Activated naive CD8-positive, alpha-beta T cell treated with anti-CD3 and anti-CD28 coated beads, Interleukin-2, amount 50 U/mL, for 24 hours (primary cell): ENCODE measurements at places on chromosomes 13 and 19.

GRCh38 chr19:45445139-45445538, 21.4 kb upstream of the ERCC1 start:
- H3K27ac ChIP-seq = no peak overlapping the region
- H3K4me1 ChIP-seq = peaks cover 59% of the 10 kb centered on the region
- H3K4me3 ChIP-seq = peak overlapping the region; percentile 84
- peaks cover 3% of the 10 kb centered on the region for H3K36me3 ChIP-seq
- no peaks in the 10 kb centered on the region for H3K27me3 ChIP-seq

DNA sequence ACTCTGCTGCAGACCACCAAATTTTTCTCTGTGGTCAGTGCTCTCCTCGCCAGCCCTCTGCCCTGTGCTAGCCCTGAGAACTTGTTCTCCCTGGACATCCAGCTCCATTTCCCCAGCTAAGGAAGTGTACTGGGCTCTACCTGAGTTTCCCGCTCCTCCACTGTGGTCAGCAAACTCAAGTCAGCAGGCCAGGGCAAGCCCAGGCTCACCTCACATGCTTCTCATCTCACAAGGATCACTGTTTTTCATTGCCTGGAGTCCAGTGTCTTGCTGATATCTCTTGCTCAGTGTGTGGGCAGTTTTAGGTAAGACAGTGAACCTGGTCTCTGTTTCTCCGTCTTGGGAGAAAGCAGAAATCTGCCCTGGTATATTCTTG, 201.4 kb downstream of the FOXO1 start:
- no peak overlapping the region for H3K4me3 ChIP-seq
- no peak for DNase-seq
- no peaks in the 10 kb centered on the region for H3K27me3 ChIP-seq
- H3K4me1 ChIP-seq = no peaks in the 10 kb centered on the region
- H3K36me3 ChIP-seq = peaks cover 3% of the 10 kb centered on the region

- no peaks in the 10 kb centered on the region for H3K36me3 ChIP-seq
- no peak for DNase-seq
- H3K27ac ChIP-seq = no peak overlapping the region
These were observed 107.3 kb upstream of the ZNF507 start for GRCh38 chr19:32238076-32238475.

DNA sequence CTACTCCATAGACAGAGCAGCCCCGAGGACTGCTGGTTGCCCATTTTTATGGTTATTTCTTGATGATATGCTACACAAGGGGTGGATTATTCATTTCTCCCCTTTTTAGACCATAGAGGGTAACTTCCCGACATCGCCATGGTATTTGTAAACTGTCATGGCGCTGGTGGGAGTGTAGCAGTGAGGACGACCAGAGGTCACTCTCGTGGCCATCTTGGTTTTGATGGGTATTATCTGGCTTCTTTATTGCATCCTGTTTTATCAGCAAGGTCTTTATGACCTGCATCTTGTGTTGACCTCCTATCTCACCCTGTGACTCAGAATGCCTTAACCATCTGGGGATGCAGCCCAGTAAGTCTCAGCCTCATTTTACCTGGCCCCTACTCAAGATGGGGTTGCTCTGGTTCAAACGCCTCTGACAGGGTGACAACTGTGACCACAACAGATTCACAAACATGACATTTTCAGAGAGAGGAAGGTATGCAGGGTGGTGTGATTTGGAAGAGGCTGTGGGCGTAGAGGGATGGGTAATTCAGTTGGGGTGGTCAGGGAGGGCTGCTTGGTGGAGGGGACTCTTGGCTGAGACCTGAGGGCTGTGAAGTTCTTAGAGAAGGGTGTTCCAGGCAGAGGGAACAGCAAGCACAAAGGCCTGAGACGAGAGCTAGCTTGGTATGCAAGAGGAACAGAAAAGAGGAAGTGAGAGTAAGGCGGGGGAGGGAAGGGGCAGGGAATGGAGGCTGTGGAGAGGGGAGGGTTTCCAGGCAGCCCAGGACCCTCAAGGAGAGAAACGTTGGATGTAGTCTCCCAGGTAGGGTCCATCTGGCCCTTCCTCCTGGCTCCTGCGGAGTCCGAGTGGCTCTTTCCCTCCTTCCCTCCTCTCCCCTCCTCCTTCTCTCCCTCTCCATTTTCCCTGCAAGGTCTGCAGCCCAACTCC, 23.5 kb downstream of the FAM187B start:
- peak overlapping the region; percentile 27 for H3K4me3 ChIP-seq
- peak overlapping the region; percentile 89 for H3K27ac ChIP-seq
- peak; percentile 47 for DNase-seq
- H3K27me3 ChIP-seq = no peaks in the 10 kb centered on the region

- H3K4me1 ChIP-seq = no peaks in the 10 kb centered on the region
- H3K27me3 ChIP-seq = no peaks in the 10 kb centered on the region
- no peaks in the 10 kb centered on the region for H3K36me3 ChIP-seq
- no peak overlapping the region for H3K4me3 ChIP-seq
- no peak overlapping the region for H3K27ac ChIP-seq
- DNase-seq = no peak
These were observed 17.0 kb upstream of the TDRD3 start for GRCh38 chr13:60379837-60380565.

DNA sequence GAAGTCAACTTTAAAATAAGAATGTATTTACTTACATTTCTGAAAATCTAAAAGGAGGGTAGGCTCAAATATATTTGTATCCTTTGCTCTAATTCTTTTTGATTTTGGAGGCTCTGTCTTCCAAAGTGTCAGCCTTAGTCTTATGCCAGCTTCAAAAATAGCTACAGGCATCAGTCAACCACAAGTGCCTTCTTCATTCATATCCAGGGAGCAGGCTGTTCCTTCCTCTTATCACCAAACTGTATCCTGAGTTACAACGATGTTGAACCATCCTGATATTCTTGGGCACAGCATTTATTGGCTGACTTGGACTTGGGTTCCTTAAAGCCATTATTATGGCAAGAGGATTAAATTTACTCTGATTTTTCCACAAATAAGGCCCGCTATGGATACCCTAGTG, 1161.3 kb downstream of the PCDH17 start:
- H3K4me1 ChIP-seq = no peaks in the 10 kb centered on the region
- no peak for DNase-seq
- no peaks in the 10 kb centered on the region for H3K36me3 ChIP-seq
- no peaks in the 10 kb centered on the region for H3K27me3 ChIP-seq
- H3K4me3 ChIP-seq = no peak overlapping the region

- peak overlapping the region; percentile 86 for H3K4me3 ChIP-seq
- H3K27ac ChIP-seq = peak overlapping the region; percentile 95
- H3K4me1 ChIP-seq = peaks cover 26% of the 10 kb centered on the region
These were observed 36.4 kb downstream of the RNF6 start for GRCh38 chr13:26185720-26186117.

GRCh38 chr13:47917022-47917574, 84.0 kb downstream of the SUCLA2 start:
- DNase-seq = no peak
- peaks cover 11% of the 10 kb centered on the region for H3K36me3 ChIP-seq
- H3K4me3 ChIP-seq = no peak overlapping the region
- H3K27ac ChIP-seq = no peak overlapping the region
- no peaks in the 10 kb centered on the region for H3K27me3 ChIP-seq

DNA sequence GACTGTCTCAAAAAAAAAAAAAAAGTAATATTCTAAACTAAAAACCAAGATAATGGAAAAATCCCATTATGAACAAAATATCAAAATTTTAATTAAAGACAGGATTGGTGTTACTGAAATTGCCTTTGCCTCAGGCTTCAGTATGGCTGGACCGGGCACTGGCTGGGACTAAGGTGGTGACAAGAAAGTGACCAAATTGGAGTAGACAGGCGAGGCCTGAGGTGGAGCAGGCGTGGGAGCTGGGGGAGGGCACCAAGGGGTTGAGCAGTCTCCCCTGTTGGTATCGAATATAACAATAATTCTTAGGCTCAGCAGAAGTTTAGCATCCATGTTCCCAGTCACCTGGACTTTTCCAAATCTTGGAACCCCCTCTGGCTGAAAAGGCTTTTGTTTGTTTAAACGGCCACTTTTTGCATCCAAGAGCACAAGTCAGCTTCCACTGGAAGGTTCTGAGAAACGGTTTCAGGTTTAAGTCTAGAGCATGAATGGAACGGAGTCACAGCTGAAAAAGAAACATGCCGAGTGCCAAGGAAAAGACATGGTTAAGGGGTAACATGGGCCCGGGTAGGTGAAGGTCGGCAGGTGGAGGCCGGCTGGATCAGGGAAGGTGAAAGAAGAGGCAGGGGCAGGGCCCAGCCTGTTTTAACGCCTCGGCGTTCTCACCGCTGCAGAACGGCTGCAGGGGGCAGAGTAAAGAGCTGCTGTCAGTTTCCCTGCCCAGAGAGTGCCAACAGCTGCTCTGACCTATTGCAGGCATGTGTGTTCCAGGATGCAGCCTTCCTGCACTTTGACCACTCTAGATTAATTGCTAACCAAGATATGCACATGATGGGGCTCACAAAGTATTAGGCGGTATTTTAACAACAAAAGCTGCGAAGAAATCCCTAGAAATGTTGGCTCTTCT, 104.4 kb downstream of the TM9SF2 start:
- H3K36me3 ChIP-seq = no peaks in the 10 kb centered on the region
- H3K27ac ChIP-seq = peak overlapping the region; percentile 70
- H3K4me1 ChIP-seq = peaks cover 55% of the 10 kb centered on the region

DNA sequence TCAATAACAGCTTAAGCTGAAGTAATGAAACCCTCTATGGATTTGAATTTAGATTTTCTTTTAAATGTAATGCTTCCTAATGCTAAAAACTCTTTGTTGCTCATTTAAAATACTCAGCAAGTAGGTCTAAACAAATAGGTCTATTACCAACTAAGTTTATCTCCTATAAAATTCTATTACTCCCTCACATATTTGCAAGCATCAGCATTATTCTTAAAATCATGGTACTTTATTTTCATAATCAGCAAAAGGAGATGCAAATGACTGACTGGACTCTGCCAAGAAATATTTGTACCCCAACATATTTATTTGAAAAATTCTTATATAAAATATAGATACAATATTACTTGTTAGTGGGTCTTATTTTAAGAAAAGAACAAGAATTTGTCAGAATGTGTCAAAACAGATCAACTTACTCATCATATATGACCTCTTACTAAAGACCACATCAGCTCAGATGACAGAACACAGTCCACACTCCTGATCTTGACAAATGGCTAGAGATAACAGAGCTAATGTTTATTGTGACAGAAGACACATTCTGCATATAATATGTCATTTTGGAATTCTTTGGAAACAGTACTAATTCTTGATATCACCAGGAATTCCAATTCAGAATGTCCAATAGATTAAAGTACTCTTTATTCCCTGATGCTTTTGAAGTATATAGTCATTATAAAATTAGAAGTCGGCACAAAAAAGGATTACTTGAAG, 704.6 kb upstream of the PCDH9 start:
- H3K27ac ChIP-seq = no peak overlapping the region
- no peak overlapping the region for H3K4me3 ChIP-seq
- no peaks in the 10 kb centered on the region for H3K36me3 ChIP-seq
- no peak for DNase-seq

GRCh38 chr13:36454987-36455386, 22.7 kb downstream of the CCNA1 start:
- H3K4me3 ChIP-seq = no peak overlapping the region
- H3K27me3 ChIP-seq = peaks cover 6% of the 10 kb centered on the region
- DNase-seq = no peak
- no peaks in the 10 kb centered on the region for H3K36me3 ChIP-seq

DNA sequence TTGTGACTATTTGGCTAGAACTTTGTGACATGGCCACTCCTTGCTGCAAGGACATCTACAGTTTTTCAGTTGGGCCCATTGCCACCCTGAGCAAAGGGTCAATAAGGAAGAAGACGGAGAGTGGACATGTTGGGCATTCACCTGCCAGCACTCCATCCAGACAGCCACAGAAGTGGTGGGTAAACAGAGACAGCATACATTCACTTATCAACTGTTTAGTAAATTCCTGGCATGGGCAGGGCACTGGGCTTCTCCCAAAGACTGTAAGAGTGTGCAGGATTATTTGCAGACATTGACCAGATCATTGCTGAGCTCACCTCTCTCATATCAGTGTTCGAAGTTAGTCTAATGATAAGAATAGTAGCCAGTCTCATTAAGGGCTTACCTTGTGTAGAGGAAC, 29.2 kb downstream of the SIPA1L3 start:
- no peak overlapping the region for H3K27ac ChIP-seq
- H3K36me3 ChIP-seq = peaks cover 24% of the 10 kb centered on the region
- H3K27me3 ChIP-seq = no peaks in the 10 kb centered on the region
- DNase-seq = no peak
- peaks cover 22% of the 10 kb centered on the region for H3K4me1 ChIP-seq

- H3K27me3 ChIP-seq = no peaks in the 10 kb centered on the region
- H3K36me3 ChIP-seq = peaks cover 35% of the 10 kb centered on the region
- H3K4me3 ChIP-seq = peak overlapping the region; percentile 63
- H3K4me1 ChIP-seq = peaks cover 86% of the 10 kb centered on the region
These were observed 7.7 kb downstream of the PLEKHF1 start for GRCh38 chr19:29672933-29673336.

DNA sequence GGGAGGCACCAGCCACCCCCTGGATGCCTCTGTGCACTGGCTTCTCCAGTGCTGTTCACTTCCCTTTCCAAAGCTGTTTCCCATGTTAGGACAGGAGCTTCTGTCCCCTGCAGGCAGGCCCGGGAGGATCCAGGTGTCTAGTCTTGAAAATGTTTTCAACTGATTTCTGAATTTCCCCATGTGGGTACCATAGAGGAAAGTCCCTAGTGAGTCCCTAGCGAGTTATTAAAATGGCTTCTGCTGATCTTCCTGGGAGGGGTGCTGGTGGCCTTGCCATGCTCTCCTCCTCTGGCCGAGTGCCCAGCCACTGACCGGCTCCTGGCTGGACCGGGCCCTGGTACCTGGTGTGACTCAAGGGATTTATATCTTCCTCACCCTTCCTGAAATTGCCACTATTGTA, 5.2 kb upstream of the ANKRD10 start:
- peaks cover 17% of the 10 kb centered on the region for H3K27me3 ChIP-seq
- H3K36me3 ChIP-seq = peaks cover 2% of the 10 kb centered on the region
- peaks cover 41% of the 10 kb centered on the region for H3K4me1 ChIP-seq
- no peak overlapping the region for H3K4me3 ChIP-seq
- H3K27ac ChIP-seq = peak overlapping the region; percentile 61

- H3K4me3 ChIP-seq = peak overlapping the region; percentile 86
- H3K4me1 ChIP-seq = peaks cover 44% of the 10 kb centered on the region
- peaks cover under 1% of the 10 kb centered on the region for H3K36me3 ChIP-seq
- H3K27ac ChIP-seq = peak overlapping the region; percentile 93
- peaks cover 16% of the 10 kb centered on the region for H3K27me3 ChIP-seq
These were observed 15.6 kb upstream of the NANOS3 start for GRCh38 chr19:13861392-13861713.

DNA sequence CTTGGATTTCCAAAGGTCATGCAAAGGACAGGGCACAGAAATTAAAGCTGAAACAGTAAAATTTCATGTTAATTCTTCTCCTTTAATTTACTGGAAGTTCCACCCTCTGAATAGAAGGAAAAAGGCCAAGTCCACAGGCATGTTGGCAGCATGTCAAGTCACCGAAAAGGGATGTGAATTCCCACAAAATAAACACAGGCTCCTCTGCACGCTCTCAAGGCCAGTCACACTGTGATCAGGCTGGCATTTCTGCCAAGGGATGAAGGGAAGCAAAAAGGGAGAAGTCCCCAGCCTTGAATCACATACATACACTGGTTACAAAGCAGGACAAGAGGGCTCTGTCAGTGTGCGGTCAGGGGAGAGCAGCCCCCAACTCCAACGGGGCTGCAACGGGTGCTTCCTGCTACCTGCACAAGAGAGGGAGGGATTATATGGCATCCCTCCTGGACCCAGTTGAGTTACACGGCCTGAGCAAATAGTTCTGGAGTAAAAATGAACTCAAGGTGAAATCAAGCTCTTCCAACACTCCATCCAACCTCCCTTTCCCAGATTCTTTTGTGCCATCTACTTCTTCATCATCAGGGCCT, 6.9 kb downstream of the DCLK1 start:
- no peak overlapping the region for H3K27ac ChIP-seq
- H3K27me3 ChIP-seq = peaks cover 6% of the 10 kb centered on the region
- no peak overlapping the region for H3K4me3 ChIP-seq
- DNase-seq = no peak
- no peaks in the 10 kb centered on the region for H3K36me3 ChIP-seq

GRCh38 chr19:58204566-58204965, 21.7 kb downstream of the ZNF274 start:
- no peaks in the 10 kb centered on the region for H3K4me1 ChIP-seq
- no peaks in the 10 kb centered on the region for H3K27me3 ChIP-seq
- no peak overlapping the region for H3K4me3 ChIP-seq
- peaks cover 94% of the 10 kb centered on the region for H3K36me3 ChIP-seq
